ENCODE measurements at places on chromosomes 7 and 10. TPM values are rescaled to one million over a fixed set of nuclear protein-coding genes. Genes with fewer than 3 reads are reported as not detected.

The PKD1L1 gene
- 1.2 TPM for total RNA-seq

- no peaks in the 10 kb centered on the region for H3K36me3 ChIP-seq
- peaks cover 5% of the 10 kb centered on the region for H3K4me1 ChIP-seq
- DNase-seq, result no peak
- no peaks in the 10 kb centered on the region for H3K27me3 ChIP-seq
Observed at GRCh38 chr7:43782768-43783555, 24.5 kb downstream of the BLVRA start.

- no peaks in the 10 kb centered on the region for H3K4me1 ChIP-seq
- DNase-seq, result no peak
- no peak overlapping the region for H3K27ac ChIP-seq
Observed at GRCh38 chr7:44148961-44149536, 7.9 kb upstream of the MYL7 start.

The CAV1 gene
- total RNA-seq, result 229 TPM

The GATA3 gene
- 2.0 TPM for total RNA-seq

Measured in aorta (tissue), 5 donors.